Femur (tissue), 1 donor: ENCODE measurements at places on chromosomes 6 and 20.

GRCh38 chr6:144462058-144462457 lies 176.9 kb downstream of the UTRN start:
- DNase-seq, result no peak

DNA sequence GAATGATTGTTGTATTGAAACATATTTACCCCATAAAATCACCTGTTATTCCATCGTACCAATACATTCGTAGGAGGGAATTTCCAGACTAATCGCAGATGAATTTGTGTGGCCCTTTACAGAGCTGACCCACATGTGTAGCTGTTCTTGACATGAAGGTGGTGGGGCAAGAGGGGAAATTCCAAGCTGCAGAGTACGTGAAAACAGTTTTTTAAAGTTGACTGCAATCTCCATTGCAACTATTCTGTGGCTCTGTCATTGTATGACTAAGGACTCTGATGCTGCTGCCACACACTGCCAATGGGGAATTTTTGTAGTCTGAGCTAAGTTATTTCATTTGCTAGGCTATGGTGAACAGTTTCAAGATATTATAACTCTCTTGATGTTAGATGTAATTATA lies 46.4 kb upstream of the ADTRP start:
- no peak for DNase-seq

- peak; percentile 51 for DNase-seq
Observed at GRCh38 chr6:164039954-164040375, 625.4 kb downstream of the QKI start.

DNA sequence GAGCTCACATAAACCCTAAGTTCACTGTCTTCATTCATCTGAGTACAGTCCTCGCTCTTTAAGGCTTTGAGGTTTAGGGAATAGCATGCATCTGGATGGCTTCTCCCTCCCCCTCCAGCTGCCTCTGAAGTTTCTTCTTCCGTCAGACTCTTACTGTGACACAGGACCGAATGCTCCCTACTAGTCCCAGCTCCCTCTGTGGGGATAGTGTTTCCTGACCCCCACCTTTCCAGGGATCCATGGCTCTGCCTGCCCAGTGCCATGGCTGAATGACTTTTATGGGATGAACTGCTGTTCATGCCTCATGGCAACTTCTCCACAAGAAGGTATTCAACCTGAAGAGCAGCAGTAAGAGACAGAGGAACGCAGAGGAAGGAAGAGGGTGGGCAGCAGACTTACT lies 79.8 kb upstream of the EMILIN3 start:
- no peak for DNase-seq

DNA sequence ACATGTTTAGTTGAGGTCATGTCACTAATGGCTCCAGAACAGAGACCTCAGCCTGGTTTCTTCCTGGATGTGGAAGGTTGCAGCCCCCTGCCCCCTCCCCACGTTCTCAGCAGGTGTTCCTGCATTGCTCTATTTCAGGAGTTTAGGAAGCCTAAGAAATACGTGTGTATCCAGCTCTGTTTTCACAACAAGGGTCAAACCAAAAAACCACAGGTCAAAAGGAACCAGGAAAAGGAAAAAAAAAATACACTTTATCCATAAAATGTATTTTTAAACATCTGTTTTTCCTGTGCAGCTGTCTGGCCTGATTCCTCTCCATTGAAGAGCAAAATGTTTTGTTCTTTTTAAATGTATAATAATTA lies 107.9 kb upstream of the PLEKHG1 start:
- no peak for DNase-seq

DNA sequence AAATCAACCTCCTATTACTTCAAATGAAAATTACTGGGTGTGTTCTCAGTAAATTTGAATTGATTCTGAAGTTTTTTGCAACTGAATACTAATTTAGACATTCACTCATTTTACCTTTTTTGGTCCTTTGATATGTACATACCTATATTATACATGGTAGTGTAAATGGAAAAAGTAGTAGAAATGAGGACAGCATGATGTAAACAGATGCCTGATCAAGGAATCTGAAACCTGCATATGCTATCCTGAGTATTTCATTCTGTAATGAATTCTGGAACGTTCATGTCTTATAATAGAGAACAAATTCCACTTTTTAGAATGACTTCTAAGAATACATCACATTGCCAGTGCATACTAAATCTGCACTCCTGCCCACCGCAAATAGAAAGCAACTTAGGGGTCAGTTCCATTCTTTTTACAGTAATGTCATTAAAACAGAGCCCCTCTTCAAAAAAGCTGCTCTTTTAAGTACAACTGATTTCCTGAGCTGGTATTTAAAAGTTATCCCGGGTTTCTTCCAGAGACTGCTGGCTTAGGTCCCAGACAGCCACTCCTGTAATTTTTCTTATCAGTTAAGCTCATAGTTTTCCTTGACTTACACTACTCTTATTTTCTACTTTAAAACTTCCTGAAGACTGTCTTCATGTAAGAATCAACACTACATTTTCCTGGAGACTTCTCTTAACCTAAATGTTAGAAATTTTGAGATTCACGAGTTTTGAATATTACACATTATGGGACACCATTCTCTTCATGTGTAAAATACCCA lies 48.4 kb downstream of the MAP3K7 start:
- DNase-seq, result no peak

DNA sequence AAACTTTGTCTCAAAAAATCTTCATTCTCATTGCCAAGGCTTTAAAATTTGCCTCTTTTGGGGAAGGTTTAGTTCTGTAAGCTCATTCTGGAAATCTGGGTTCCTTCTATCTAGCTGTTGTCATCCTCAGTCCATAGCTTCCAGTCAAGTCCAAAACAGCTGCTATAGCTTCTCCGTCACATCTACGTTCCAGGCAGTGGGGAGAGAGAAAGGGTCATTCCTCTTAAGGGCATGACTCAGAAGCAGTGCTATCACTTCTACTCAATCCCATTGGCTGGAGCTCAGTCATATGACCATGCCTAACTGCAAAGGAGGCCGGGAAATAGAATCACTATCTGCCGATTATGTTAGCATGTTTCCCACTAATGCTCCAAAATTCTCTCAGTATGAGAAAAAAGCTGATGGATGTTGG lies 141.4 kb upstream of the PTPN1 start:
- no peak for DNase-seq
